Stimulated activated CD8-positive, alpha-beta memory T cell treated with anti-CD3 and anti-CD28 coated beads, Interleukin-4, amount 100 ng/mL, for 1 hour (primary cell): ENCODE measurements at places on chromosomes 6 and 20.
A peak's percentile ranks its signal among the peaks of the same experiment; 100 is the strongest.

DNA sequence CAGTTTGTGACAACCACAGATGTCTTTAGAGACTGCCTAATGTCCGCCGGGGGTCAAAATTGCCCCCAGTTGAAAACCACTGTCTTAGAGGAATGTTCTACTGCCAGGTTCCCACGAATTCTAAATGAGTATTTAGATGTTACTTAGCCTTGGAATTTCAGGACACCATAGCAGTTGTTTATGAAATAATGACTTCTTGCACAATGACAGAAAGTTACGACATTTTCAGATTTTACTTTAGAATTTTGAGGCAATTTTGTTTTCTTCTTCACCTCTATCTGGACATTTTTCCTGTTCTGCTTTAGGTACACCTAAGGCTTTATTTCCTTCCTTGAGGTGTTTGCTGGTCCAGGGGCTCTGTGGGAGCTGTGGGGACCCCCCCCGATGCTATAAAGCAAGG lies 83.4 kb downstream of the CCDC170 start:
- DNase-seq = no peak

DNA sequence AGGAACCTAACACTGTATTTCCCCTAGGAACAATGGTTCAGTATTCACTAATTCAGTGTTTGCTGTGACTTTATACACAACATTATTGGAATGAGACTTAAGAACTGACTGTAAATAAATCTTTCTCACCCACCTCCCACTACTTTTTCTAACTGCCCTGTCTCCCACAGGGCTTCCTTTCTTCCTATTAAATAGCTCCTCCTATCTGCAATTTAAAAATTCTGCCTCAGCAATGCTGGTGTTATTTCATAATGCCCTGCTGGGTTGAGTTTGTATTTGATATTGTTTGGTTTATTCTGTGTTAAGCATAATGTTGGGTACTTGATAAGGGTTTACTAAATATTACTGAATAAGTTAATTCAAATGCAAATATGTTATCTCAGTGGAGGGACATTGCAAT lies 573.1 kb upstream of the RNF217 start:
- no peak for DNase-seq

DNA sequence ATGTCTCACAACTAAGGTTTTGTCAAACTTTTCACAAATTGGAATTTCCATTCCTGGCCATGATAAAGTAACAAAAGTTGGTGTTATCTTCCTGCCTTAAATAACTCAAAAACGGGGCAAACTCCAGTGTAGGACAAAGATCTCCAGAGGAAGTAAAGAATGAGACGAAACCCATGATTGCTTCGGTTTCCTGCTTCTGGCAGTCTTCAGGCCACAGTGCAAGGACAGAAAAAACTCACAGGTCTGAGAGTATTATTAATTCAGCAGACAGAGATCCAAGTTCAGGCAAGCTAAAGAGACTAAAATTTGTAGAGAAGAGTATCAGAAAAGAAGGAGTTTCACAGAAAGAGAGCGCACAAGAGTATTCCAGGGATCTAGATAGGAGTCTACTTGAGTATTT lies 64.8 kb upstream of the RCAN2 start:
- DNase-seq = no peak

GRCh38 chr6:47047097-47047478 lies 5.0 kb upstream of the ADGRF1 start:
- DNase-seq = no peak

- DNase-seq = no peak
Observed at GRCh38 chr20:11992426-11992825, 74.7 kb downstream of the BTBD3 start.

- DNase-seq = no peak
Observed at GRCh38 chr6:31007694-31008093, 2.6 kb upstream of the MUC22 start.

GRCh38 chr6:5498579-5498899 lies 237.2 kb downstream of the FARS2 start:
- DNase-seq = no peak

DNA sequence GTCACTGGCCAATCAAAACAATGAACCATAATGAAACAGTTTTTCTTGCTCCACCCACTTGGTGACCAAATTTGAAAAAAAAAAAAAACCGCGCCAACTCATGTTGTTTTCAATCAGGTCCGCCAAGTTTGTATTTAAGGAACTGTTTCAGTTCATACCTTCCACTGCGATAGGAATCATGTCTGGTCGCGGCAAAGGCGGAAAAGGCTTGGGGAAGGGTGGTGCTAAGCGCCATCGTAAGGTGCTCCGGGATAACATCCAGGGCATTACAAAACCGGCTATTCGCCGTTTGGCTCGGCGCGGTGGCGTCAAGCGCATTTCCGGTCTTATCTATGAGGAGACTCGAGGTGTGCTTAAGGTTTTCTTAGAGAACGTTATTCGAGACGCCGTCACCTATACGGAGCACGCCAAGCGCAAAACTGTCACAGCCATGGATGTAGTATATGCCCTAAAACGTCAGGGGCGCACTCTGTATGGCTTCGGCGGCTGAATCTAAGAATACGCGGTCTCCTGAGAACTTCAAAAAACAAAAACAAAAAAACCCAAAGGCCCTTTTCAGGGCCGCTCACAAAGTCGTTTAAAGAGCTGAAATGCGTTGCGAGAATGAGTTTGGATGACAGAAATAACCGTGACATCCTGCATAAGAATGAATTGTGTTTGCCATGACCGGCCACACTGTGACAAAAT lies 16.7 kb downstream of the HFE start:
- DNase-seq = peak; percentile 69
